ENCODE measurements at places on chromosomes 3 and 15.

- DNase-seq = peak; percentile 67
These were observed at the start of gene LRRN1 for GRCh38 chr3:3799173-3800079. TSS of gene LRRN1 (plus strand) at chr3:3799431. CDS start at chr3:3844642, 45,211 bp downstream.

- DNase-seq = no peak
These were observed 63.6 kb upstream of the THBS1 start for GRCh38 chr15:39517122-39517855.

DNA sequence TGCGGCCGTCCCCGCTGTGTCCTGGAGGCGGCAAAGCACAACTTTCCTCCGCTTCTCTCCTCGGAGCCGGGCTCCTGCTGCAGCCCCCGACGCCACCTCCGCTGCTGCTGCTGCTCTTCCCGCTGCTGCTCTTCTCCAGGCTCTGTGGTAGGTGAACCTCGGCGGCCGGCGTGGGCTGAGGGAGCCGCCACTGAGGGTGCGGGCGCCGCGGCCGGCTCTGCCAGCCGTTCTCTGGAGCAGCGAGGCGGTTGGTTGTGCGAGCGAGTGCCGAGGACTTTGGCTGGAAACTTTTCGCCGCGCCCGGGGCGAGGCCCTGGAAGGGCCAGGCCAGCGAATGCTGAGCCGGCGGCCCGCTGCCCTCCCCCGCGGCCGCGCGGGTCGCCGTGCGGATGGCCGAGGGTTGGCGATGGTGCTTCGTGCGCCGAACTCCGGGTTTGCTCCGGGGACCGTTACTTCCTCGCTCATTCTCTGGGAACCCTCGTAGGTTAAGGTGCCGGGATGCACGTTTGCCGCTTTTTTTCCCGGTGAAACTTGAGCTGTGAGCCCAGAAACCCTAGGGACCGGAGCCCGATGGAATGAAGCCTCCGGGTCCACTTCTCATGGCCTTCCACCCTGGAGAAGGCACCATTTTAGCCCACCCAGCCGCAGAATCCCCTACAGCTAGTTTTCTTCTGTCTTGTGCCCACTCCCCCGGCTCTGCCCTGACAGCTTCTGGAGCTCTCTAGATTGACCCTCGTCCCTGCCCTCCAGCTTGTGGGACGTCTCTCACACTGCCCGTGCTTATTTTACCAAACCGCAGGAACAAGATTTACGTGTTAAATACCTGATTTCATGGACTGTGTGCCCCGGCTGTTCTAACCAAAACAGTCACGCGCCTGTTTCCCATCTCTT, 660 bp downstream of the NECTIN3 start:
- peak; percentile 26 for DNase-seq

- DNase-seq = no peak
These were observed 866.3 kb downstream of the ROBO2 start for GRCh38 chr3:77906102-77906709.

GRCh38 chr3:74621581-74621980, 7.1 kb upstream of the CNTN3 start:
- no peak for DNase-seq

- DNase-seq = no peak
These were observed 41.8 kb upstream of the GOLM2 start for GRCh38 chr15:44246521-44247268.

- DNase-seq = no peak
These were observed 9.1 kb downstream of the ATOSA start for GRCh38 chr15:52670087-52670486.

DNA sequence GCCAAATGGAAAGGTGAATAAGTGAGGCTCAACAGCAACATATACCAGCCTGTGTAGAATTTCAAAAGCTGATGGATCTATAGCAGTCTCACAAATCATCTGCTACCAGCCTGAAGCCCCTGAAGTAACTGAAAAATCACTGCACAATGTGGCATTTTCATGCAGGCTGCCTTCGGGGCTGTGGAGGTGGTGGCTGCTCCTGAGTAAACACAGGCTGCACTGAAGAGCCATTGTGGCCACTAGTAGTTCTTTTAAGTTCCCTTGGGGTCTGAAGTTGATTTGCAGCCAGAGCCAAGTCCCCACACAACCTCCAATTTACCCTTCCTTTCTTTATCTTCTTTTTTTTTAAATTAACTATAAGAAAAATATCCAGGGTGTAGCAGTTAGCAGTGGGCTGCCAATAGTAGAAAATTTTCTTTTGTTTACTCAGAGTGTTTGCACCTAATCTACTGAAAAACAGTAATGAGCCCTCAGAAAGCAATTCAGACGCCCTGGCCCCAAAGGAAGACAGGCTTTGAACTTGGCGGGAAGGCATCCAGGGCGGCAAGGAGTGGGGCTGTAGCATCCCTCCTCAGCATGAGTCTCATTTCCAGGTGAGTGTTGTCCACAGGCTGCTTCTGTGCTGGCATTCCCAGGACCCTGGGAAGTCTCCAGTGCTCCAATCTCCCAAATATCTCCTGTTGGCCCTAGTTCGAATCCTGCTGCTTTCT, 13.3 kb upstream of the SUSD5 start:
- DNase-seq = no peak

DNA sequence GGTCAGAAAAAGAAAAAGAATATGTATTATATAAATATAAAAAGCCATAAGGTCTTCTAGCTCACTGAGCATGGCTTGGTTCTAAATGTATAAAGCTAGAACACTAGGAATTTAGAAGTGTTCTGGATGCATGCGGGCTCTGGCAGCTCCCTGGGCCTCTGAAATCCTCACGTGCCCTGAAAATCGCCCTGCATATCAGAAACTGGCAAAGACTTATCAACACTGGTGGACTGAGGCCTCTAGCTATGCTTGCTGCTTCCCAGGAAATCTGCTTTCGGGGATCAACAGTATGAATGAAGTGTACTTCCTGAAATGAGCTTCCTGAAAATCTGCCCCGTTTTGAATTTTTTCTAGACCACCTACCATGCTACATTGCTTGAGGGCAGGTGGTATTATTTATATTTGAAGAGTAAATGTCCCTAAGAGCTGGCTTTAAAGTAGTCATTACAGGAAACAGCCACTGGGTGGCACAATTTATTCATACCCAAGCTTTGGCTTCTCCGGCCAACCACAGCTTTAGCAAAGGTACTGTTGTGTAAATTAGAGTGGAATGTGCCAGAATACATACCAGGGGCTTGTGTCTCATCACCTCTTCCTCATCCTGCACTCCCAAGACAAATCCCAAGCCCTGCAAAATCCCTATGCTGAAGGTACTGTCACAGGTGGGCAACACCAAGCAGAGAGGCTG, 17.7 kb downstream of the CRTAP start:
- DNase-seq = peak; percentile 12

- no peak for DNase-seq
These were observed 123.0 kb downstream of the MEGF11 start for GRCh38 chr15:66130496-66131034.

DNA sequence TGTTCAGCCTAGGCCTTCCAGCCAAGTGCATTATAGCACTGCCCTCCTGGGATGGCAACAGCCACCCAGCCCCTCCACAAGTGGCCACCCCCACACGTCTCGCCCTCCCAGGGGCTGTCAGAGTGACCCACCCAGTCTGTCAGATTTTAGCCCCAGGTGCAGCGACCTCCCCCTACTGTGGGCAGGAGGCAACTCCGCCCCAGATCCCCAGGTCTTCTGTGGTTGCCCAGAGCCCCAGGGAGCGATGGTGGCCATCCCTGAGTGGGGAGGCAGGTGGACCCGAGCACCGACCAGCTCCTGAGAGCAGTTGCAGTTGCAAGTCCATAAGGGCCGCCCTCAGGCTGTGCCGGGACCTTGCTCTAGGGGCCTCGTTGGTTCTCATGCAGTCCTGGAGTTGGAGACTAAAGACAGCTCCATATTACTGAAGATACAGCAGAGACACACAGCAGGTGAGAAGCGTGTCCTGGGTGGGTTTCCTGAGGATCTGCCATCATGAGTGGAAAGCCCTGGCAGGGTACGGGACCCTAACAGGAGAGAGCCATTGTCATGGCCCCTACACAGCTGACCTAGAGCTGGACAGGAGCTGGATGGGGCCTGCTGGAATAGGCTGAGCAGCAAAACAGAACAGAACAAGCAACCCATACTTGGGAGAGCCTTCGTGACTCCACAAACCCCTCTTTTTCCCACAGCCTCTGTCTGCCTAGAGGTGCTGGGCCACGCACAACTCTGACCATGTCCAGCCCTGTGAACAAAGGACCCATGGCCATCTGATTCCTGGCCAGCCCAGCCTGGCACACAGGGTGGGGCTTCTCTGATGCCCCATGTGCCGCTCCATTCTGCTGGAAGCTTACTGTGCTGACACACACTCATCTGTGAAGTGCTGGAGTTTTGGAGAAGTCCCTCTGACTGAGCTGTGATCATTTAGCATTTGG, 110.3 kb upstream of the ALDH1A3 start:
- DNase-seq = no peak

- no peak for DNase-seq
These were observed 151.3 kb downstream of the MFSD1 start for GRCh38 chr3:158953131-158953530.

DNA sequence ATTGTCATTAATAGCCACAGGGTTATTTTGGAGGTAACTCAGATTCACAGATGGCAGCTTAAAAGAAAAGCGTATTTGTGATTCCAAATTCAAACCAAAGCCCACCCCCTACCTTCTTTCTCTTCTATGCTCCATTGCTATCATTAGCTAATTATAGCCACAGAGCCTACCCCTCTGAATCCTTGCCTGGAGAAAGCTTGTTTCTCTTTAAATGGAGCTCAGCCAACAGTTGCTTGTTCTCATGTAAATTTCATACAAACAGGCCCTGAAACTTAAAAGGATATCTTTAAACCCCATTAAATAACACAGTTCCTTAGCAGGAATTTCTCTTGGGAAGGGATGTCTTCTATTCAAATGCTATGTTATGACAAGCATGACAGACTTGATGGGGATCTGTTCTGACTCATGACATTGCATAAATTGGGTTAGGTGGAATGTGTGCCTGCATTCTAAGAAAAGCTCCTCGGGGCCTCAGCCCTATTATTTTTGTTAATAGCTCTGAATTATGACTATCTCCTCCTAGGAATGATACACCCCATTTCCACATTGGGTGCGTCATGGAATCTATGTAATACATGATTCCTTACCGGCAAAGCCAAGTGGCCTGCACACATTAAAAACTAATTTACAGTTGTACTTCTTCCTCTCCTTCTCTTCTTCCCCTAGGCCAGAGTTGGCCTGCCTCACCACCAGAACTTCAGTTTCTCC, 265.8 kb downstream of the TAFA4 start:
- DNase-seq = no peak

DNA sequence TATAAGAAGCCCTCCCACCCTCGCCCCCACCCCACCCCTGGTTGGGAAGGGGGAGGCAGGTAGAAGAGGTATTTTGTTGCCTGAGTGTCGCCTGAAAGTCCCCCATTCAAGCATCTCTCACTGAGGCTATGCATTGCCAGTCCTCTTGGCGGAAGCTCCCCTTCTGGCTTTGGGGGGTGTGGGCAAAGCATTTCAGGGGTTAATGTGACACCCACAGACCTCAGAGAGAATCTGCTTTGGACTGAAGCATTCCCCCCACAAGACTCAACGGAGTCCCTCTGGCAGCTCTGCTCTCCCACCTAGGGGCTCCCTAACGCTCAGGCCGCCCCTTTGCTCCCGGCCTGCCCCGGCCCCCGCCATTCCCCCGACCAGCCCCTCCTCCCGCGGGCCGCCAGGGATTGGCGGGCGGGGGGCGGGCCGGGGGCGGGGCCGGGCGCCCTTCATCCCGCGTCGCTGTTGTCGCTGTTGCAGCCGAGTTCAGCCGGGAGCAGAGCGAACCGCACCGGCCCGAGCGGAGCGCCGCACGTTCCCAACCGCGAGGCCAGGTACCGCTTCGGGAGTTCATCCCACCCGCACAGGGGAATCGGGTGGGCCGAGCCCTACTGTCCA, at the start of gene SLC38A3:
SLC38A3 (plus strand) TSS at position 468 of the 609 bp plus-strand sequence. CDS start 8,929 bp downstream, outside the sequence.
- DNase-seq = no peak

DNA sequence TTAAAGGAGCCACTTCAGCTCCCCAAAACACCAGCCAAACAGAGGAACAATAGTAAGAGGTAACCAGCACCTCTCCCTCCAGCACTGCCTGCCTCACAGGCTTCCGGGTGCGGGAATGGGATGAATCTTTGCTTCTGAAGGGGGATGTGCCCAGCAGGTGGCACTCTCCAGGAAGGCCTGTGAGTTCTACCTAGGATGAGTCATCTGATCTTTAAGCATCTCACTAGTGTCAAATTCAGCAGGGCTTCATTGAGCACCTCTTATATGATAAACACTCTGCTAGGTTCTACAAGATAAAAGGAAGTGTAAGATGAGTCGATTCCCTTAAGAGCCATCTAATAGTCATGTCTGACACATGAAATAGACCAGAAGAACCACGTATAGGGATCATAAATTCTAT, 237.4 kb upstream of the UMPS start:
- peak; percentile 15 for DNase-seq

DNA sequence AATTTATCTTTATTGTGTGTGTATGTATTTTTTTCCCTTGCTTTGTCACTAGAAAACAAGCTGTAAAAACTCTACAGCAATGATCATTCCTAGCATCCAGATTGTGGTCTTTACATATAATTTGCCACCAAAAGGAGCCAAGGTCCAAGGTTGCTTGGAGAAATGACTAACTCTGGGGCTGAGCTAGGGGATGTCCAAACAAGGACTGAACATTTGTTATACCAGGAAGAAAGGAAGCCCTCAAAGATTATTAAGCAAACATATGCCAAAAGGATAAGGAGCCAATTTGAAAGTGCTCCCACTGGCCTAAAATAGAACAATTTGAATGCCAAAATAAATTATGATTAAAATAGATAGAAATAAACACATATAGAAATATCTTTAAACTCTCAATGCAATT, 293.3 kb downstream of the ZIC1 start:
- DNase-seq = no peak

- DNase-seq = no peak
These were observed 91.1 kb upstream of the TPM1 start for GRCh38 chr15:62951481-62951880.
